Daoy (cell line): ENCODE measurements at places on chromosomes 5 and 9. TPM values are rescaled to one million over a fixed set of nuclear protein-coding genes. Genes with fewer than 3 reads are reported as not detected.

Gene SLC34A1
- total RNA-seq, result not detected in 2 replicates

Gene SLC36A3
- not detected in 2 replicates for total RNA-seq

- DNase-seq, result no peak
These were observed 90.4 kb upstream of the MVB12B start for GRCh38 chr9:126236273-126236672.

GRCh38 chr5:171405615-171406014, 13.8 kb upstream of the FGF18 start:
- DNase-seq, result no peak
